ENCODE measurements at places on chromosomes 2 and 18.

- DNase-seq, result no peak
Measured at GRCh38 chr2:143936538-143936847, 583.4 kb downstream of the ZEB2 start.

GRCh38 chr2:167504061-167504460 is 615.8 kb downstream of the XIRP2 start:
- DNase-seq, result no peak

- DNase-seq, result no peak
Measured at GRCh38 chr2:40450796-40451430, 977 bp downstream of the SLC8A1 start.

DNA sequence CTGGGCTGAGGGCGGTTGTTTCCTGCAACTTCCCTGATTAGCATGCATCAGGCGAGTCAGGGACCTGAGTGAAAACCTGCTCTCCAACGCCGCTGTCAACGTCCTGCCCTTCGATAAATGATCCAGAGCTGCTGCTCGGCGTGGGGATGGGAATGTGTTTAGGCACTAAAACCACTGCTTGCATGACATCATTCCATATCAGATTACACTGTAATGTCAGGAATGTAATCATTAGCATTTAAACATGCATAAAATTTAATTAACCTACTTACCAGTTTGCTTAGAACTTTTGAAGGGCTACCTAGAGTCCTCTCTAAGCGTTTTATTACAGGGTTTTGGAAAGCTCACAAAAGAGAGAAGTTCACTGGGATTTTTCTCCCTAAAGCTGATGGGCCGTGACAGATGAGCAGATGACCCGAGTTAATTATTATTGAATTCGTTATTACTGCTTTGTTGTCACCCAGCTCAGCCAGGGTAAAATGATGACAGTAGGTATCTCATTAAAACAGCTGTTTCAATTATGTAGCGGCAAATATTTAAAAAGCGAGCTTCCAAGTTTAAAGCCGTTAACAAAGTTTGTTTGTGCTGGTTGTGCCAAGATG is 685.6 kb upstream of the SALL3 start:
- no peak for DNase-seq

GRCh38 chr18:43022874-43023273 is 92.6 kb downstream of the RIT2 start:
- DNase-seq, result no peak

DNA sequence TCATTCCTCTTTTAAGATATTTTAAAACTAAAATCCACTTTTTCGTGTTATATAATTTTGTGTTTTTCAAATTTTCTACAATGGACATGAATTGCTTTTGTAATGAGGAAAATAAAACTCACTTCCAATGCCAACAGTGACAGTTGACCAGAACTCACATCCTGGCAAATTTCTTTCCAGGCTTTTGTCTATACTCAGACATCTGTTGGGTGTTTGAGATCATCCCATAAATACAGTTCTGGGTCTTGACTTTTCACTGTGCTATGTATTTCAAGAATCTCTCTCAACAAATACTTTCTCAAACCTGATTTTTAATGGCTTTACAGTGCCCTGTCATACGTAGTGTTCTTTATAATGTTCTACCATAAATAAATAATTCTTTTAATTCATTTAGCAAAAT is 57.6 kb downstream of the RPL37A start:
- no peak for DNase-seq

- DNase-seq, result no peak
Measured at GRCh38 chr2:177187631-177188312, 24.8 kb upstream of the HNRNPA3 start.

DNA sequence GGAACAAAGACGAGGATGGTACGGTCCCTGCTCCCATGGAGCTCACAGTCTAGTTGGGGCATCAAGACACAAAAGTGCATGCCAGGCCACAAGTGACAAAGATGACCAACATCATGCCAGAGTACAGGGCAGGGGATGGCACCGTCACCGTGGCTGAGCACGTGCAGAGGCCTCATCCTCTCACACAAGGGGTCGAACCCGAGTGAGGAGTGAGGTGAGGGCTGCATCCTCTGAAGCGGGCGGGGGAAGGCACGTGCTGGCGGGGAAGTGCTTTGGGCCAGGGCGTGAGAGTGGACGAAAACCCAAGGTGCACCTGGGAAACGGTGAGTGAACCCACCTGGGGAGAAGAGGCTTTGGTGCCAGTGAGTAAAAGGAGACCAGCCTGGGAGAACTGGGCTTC is 41.0 kb downstream of the MRPL35 start:
- no peak for DNase-seq

- no peak for DNase-seq
Measured at GRCh38 chr2:207885010-207885409, 115.3 kb upstream of the FZD5 start.
